ENCODE measurements at places on chromosomes 11 and 22.

DNA sequence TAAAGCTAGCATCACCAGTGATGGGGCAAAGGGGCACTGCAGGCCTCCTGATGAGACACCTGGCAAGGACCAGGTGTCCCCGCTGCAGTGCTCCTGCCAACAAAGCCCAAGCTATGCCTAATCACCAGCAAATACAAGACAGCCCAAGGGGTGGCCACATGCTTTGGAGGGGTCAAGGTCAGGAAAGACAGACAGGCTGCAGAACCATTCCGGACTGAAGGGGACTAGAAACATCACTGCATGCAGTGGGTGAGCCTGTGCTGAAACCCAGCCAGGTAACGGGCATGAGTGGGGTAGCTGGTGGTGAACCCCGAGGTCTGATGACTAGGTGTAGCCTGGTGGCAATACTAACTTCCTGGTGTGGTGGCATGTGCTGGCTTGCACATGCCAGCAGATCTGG, 111.1 kb downstream of the MED15 start:
- no peak for DNase-seq

GRCh38 chr11:134846328-134847082, 434.5 kb upstream of the B3GAT1 start:
- DNase-seq: no peak

GRCh38 chr11:11558826-11559225, 63.0 kb downstream of the GALNT18 start:
- DNase-seq: no peak

DNA sequence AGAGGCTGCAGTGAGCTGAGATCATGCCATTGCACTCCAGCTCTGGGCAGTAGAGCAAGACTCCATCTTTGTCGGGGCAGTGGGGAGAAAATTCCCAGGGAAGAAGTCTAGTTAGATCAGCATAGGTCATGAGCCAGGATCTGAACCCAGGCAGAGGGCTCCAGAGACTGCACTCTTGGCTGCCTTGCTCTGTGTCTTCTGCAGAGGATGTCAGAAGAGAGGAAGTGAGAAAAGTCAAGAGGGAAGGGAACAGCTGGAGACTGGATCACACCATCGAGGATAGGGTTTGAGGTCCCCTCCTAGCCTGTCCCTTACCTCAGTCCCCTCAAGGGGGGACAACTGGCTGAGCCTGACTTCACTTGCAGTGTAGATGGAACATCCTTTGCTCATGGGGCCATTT, 5.8 kb downstream of the MYOD1 start:
- DNase-seq: no peak

- no peak for DNase-seq
Measured at GRCh38 chr11:118211006-118211405, 13.8 kb downstream of the JAML start.

GRCh38 chr11:1554981-1555712, 16.9 kb downstream of the DUSP8 start:
- no peak for DNase-seq

DNA sequence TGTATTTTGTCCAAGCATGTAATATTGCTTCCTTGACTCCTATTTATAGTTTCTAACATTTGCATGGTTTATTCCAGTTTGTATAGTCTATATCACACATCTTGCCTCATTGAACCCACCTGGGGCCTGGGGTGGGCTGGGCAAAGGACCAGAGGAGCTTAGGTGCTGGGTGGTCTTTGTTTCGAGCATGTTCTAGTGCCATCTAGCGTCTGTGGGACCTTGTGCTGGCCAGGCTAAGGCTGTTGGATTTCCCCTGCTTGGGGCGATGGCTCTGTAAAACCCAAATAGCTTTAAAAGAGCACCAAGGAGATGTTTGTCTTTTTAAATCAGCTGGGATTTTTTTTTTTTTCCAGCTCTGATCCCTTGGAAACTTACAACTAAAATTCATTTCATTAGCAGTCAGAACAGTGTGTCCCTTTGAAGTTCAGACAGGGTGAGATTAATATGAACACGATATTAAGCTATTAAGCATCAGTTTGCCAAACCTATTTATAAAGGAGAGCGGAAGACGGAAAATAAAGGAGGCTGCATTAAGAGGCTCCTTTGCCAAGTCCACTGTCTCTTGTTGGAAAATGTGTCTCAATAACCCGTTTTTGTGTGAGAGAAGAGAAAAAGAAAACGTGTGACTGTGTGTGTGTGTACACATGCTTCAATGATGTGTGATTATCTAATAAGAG, 157.4 kb downstream of the COMMD9 start:
- DNase-seq: no peak

Data from GM06990 (cell line).